CD4-positive, alpha-beta T cell (primary cell): ENCODE measurements at places on chromosomes 4 and X. TPM values are rescaled to one million over a fixed set of nuclear protein-coding genes. Genes with fewer than 3 reads are reported as not detected.

The GNRHR gene
- not detected for total RNA-seq

The MED14 gene
- total RNA-seq: 67.7 TPM

The ADGRL3 gene
- total RNA-seq: not detected

The PABPC1L2B gene
- not detected for total RNA-seq
